Left colon (tissue), 2 donors: ENCODE measurements at places on chromosomes 16 and 17. TPM values are rescaled to one million over a fixed set of nuclear protein-coding genes. Genes with fewer than 3 reads are reported as not detected.

Gene C1QTNF8
- total RNA-seq, result not detected

Gene SEZ6
- total RNA-seq, result 0.46 TPM

Gene HSD11B2
- total RNA-seq, result 723 TPM

Gene VAT1L
- 0.73 TPM for total RNA-seq

Gene JUP
- 345 TPM for total RNA-seq

Gene HBQ1
- not detected for total RNA-seq

Gene TBC1D26
- total RNA-seq, result not detected

Gene KRTAP17-1
- not detected for total RNA-seq

Gene IKZF3
- 1.7 TPM for total RNA-seq

Gene RNF227
- total RNA-seq, result 2.1 TPM

Gene NPIPA3
- not detected for total RNA-seq

Gene PHAF1
- total RNA-seq, result 13.9 TPM

Gene CTRB1
- total RNA-seq, result not detected

Gene MRPL28
- total RNA-seq, result 48.2 TPM

Gene TNRC6C
- 13.2 TPM for total RNA-seq

Gene PABPN1L
- total RNA-seq, result not detected

Gene ZNF205
- 9.6 TPM for total RNA-seq
